ENCODE measurements at places on chromosomes 2 and 18. TPM values are rescaled to one million over a fixed set of nuclear protein-coding genes. Genes with fewer than 3 reads are reported as not detected.
A peak's percentile ranks its signal among the peaks of the same experiment; 100 is the strongest.

The APCDD1 gene
- 171 TPM for total RNA-seq

DNA sequence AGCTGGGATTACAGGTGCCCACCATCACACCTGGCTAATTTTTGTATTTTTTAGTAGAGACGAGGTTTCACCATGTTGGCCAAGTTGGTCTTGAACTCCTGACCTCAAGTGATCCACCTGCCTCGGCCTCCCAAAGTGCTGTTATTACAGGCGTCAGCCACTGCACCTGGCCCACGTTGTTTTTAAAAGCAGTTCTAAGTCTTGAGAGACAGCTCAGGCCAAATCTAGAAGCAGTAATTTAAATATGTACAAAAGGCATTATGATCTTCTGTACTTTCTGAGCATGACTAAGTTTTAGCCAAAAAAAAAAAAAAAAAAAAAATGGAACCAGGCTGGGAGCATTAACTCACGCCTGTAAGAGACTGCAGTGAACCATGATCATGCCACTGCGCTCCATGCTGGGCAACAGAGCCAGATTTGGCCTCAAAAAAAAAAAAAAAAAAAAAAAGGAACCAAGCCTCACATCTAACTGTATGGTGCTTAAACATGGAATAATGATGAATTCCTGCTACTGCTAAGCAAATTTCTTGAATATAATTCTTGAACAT, 4.0 kb downstream of the ABHD3 start:
- DNase-seq, result no peak
- H3K4me3 ChIP-seq, result no peak overlapping the region
- H3K4me1 ChIP-seq, result peaks cover 12% of the 10 kb centered on the region
- H3K27me3 ChIP-seq, result peaks cover 2% of the 10 kb centered on the region

DNA sequence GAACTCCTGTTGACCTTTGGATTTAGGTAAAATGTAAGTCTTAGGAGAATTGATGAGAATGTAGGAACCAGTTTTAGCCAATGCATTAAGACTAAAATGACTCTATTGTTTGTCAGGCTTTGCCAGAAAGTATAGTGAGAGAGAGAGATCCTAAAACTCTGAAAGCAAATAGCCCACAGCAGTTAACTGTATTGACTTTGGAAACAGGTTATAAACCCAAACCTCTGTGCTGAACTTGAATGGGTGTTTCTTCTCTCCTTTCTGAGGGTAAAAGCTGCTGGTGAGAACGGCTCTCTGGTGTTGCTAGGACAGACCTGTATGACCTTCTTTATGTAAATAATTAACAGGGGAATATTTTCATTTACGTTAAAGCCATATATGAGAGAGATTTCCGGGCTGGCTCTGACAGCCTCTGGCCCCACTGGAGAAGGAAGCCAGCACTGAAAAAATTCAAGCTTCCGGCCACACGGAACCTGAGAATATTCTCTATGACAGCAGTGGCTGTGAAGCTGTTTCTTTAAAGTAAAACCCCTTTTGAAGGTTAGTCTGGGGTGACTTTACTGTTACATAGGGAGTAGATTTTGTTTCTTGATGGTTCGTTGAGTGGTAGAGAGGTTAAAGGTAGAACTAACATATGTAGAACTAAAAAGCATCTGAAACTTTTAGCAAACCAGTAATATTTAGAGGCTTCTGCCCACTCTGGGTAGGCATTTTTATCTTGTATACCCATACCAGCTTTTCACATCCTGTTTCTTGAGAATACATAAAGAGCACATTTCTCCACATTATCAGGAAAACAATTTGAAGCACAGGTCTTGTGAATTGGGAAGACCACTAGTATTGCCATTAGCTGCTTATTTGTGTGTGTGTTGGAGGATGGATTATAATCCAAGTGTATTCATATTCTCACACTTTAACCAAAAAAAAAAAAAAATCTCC, 123.8 kb downstream of the SPTBN1 start:
- no peak overlapping the region for H3K27ac ChIP-seq
- peaks cover 22% of the 10 kb centered on the region for H3K4me1 ChIP-seq
- DNase-seq, result no peak
- no peak overlapping the region for H3K4me3 ChIP-seq

The DLGAP1 gene
- total RNA-seq, result 13.6 TPM

The SLC9A4 gene
- 0.12 TPM for total RNA-seq

The SERPINB12 gene
- not detected for total RNA-seq

DNA sequence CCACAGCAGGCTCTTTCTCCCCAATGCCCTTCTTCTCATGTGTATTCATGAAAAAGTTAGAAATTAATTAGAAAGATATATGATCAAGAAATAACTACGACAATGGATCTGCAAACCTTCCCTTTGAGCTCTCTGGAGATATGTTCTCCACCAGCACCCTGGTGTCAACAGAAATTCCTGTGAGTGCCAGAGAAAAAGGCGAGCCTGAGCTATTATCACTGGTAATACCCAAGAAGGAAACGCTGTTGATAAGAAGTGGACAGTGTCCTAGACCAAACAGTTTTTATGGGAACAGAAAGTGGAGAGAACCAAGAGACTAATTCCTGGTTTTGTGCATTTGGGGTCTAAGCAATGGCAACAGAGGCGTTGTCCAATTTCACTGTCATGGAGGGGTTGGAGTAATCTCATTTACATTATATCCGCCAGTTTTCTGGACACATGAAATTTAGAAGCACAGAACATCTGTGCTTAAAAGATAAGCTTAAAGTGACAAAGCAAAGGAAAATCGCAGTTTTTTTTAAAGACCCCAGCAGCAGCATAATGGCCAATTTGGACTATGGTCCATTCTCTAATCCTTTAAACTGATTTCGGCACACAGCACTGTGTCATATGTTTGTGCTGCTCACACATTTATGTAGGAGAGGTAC, 47.2 kb upstream of the CDC42EP3 start:
- no peak overlapping the region for H3K27ac ChIP-seq
- H3K4me1 ChIP-seq, result no peaks in the 10 kb centered on the region
- peaks cover 6% of the 10 kb centered on the region for H3K36me3 ChIP-seq
- DNase-seq, result no peak
- H3K4me3 ChIP-seq, result no peak overlapping the region

The PRSS56 gene
- not detected for total RNA-seq

The MBOAT2 gene
- 72.5 TPM for total RNA-seq

- H3K27ac ChIP-seq, result no peak overlapping the region
- peak; percentile 69 for DNase-seq
- H3K4me3 ChIP-seq, result no peak overlapping the region
- H3K27me3 ChIP-seq, result peaks cover 2% of the 10 kb centered on the region
- no peaks in the 10 kb centered on the region for H3K36me3 ChIP-seq
Measured at GRCh38 chr2:208072250-208072892, 47.0 kb upstream of the PLEKHM3 start.

GRCh38 chr18:62741118-62741566, 25.8 kb downstream of the PHLPP1 start:
- DNase-seq, result no peak
- no peaks in the 10 kb centered on the region for H3K27me3 ChIP-seq
- peaks cover 21% of the 10 kb centered on the region for H3K4me1 ChIP-seq
- no peak overlapping the region for H3K4me3 ChIP-seq

DNA sequence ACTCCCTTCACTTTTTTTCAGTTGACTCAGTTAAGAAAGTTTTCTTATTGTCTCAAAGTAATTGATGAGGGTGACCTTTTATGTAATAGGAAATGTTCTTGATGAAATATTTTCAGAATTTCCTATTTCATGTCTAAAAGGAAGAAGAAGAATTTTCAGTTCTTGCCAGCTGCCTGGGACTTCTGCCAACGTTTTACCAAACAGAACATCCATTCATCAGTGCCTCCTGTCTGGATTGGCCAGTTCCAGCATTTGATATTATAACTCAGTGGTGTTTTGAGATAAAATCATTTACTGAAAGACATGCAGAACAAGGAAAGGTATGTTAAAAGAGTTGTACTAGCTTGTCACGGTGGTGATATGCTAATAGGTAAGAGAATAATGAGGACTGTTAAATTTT, 104.7 kb upstream of the MYO3B start:
- H3K4me1 ChIP-seq, result no peaks in the 10 kb centered on the region
- no peaks in the 10 kb centered on the region for H3K27me3 ChIP-seq
- H3K4me3 ChIP-seq, result no peak overlapping the region
- no peak for DNase-seq

DNA sequence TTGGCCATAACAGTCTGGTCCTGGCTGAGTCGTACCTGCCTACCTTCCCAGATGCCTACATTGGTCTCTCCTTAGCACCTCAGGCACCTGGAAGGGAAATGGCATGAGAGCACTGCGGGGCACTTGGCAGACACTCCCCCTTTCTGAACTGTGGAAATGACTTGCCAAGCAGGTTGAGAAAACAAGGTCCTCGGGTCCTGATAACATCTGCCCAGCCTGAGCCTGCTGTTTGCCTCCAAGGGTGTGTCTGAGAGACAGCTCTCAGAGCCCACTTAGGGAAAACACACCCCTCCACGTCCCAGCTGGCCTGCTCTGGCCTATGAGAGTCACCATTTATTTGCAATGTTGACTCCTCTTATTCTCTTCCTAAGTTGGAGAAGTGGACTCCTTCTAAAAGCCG, 10.5 kb downstream of the FAM110C start:
- H3K4me3 ChIP-seq, result no peak overlapping the region
- H3K36me3 ChIP-seq, result no peaks in the 10 kb centered on the region
- no peak overlapping the region for H3K27ac ChIP-seq
- H3K4me1 ChIP-seq, result no peaks in the 10 kb centered on the region

GRCh38 chr18:48136051-48136826, 205.8 kb upstream of the SMAD2 start:
- H3K27ac ChIP-seq, result no peak overlapping the region
- peaks cover 3% of the 10 kb centered on the region for H3K4me1 ChIP-seq
- H3K4me3 ChIP-seq, result peak overlapping the region; percentile 75
- peak; percentile 44 for DNase-seq
- peaks cover 22% of the 10 kb centered on the region for H3K27me3 ChIP-seq

DNA sequence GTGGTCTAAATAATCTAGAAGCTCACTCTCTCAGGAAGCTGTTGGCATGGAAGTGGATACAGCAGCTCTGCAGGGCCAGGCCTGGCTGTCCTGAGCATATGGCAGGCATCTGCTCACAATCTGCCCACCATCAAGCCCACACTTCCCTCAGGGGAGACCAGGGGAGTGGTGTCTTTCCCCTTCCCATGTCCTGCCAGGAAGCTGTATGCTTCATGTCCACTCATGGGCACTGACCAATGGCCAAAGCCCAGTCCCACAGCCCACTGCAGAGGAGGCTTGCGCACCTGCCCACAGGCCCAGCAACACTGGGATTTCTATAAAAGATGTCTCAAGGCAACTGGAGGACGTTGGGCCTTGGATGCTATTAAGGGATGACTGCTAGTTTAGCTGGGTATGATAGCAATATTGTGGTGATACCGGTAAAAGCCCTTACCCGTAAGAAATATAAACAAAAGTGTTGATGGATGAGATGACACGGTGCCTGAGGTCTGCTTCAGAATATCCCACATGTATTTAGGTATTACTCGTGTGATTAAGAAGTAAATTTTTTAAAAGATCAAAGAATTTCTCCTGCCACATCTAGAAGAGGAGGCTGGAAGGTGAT, 106.7 kb upstream of the CTDP1 start:
- peaks cover 3% of the 10 kb centered on the region for H3K4me1 ChIP-seq
- peaks cover 2% of the 10 kb centered on the region for H3K27me3 ChIP-seq
- no peak overlapping the region for H3K27ac ChIP-seq
- DNase-seq, result peak; percentile 3
- H3K4me3 ChIP-seq, result no peak overlapping the region

The RAD51AP2 gene
- not detected for total RNA-seq

The RBKS gene
- total RNA-seq, result 1.2 TPM

The KCTD18 gene
- total RNA-seq, result 4.7 TPM

Measured in glutamatergic neuron (in vitro differentiated cells).